ENCODE measurements at places on chromosomes 16 and 17.

DNA sequence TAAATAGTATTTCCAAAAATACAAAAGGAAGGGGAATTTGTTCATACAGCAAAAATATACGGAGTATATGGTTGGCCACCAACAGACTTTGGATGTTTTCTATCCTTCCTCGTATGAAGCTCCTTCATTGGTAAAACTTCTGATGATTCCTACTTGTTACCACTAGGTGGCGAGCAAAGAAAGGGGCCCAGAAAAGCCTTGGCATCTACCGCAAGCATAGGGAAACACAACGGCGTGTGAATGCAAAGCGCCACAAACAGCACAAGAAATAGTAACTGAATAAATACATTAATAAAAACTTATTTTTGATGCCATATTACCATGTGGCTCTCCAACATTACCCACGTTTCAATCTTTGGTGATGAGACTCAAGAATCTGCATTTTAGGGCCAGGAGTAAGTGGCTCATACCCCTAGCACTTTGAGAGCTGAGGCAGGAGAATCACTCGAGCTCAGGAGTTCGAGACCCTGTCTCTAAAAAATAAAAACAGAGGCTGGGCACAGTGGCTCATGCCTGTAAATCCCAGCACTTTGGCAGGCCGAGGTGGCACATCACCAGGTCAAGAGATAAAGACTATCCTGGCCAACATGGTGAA lies 34.5 kb downstream of the YWHAE start:
- DNase-seq, result peak; percentile 11

- DNase-seq, result no peak
Measured at GRCh38 chr17:81026266-81027036, 8.5 kb upstream of the BAIAP2 start.

GRCh38 chr17:79011451-79012147 lies 2.0 kb upstream of the CANT1 start:
- DNase-seq, result no peak

DNA sequence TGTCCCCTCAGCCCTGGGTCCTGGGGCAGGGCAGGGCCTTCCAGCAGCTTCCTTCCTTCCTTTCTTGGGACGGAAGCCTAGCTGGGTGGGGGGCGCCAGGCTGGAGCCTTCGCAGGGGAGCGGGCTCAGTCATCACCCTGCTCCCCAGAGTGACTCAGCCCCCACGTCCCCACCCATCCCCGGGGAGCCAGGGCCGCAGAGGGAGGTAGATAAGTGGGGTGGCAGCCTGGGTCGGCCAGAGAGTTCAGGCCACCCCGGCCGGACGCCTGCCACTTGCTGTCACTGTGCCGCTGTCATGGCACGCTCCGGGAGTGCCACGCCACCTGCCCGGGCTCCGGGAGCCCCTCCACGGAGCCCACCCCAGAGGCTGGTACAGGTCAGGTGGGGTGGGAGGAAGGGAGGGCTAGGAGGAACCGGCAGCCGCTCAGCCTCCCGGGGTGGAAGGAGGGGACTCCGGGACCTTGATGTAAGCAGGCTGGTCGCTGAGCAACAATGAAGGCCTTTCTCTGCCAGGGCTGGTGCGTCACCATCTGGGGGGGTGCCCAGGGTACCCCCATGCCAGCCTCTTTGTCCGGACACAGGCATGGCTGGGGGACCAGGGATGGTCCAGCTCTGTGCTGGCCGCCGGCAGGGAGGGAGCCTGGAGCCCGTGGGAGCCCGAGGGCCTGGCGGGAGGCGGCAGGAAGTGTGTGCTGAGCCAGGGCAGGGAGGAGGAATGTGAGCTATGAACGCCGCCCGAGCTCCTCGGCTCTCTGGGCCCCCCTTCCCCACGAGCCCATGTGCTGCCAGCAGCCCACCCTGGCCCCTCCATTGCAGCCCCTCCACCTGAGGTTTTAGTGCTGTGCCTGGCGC lies 6.6 kb downstream of the NHERF2 start:
- DNase-seq, result no peak

DNA sequence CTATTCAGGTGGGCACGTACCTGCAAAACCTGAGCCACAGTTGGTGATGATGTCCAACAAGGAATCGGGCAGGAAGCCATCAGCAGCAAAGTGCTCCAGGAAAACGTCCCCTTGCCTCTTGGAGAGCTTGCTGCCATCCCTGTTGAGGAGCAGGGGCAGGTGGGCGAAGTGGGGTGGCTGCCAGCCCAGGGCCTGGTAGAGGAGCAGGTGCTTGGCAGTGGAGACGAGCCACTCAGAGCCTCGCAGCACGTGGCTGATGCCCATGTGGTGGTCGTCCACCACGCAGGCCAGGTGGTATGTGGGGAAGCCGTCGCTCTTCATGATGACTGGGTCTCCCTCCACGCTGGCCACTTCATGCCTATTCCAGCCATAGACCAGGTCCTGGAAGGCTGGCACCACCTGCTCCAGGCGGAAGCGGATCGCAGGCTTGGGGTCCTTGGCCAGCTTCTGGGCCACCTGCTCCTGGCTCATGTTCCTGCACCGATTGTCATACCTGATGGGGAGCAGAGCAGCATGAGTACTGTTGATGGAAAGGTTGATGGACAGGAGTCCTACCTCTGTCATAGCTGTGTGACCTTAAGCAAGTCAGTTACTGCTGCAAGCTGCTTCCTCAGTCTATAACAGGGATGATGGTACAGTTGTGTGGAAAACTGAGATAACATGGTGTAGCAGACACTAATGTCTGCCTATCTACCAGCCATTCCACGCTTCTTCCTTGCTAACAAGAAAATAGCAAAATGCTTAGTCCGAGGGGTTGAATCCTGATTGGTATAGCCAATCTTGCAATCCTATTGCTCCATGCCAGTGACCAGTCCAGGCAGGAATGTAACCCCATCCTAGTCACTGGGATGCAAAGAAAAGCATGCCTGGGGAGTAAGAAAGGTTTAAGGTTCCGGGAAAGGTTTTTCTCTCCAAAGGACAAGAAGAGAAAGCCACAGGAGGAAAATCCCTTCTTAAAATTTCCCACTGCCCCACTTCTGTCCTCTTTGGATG lies 22.0 kb downstream of the EARS2 start:
- DNase-seq, result no peak

DNA sequence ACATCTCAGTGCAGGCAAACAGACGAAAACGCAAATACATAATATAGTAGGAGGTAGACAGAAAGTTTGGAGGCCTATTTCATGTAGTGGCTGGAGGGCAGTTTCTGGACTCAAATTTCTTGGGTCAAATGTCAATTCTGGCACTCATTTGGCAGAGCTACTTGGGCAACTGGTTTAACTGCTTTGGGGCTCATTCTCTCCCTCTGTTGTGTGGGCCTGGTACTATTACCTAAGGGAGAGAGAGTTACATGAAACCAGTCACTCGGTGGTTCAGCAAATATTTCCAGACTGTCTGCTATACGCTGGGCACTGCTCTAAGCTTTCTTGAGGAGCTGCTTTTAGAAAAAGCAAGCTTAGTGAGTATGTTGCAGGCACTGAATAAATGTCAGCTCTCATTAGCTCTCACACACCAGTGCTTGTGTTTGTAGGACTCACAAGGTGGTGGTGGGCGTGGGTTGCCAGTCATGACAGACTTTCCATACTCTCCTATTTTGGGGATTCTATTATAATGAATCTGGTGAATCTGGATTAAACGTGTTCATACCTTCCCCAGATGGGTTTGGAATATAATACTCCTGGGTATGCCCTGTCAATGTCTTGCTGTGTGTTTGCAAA lies 1.8 kb upstream of the SHISA9 start:
- DNase-seq, result no peak

GRCh38 chr16:89574681-89575246 lies 794 bp upstream of the CPNE7 start:
- DNase-seq, result peak; percentile 37

GRCh38 chr17:49252148-49252695 lies 21.6 kb upstream of the PHOSPHO1 start:
- DNase-seq, result no peak

DNA sequence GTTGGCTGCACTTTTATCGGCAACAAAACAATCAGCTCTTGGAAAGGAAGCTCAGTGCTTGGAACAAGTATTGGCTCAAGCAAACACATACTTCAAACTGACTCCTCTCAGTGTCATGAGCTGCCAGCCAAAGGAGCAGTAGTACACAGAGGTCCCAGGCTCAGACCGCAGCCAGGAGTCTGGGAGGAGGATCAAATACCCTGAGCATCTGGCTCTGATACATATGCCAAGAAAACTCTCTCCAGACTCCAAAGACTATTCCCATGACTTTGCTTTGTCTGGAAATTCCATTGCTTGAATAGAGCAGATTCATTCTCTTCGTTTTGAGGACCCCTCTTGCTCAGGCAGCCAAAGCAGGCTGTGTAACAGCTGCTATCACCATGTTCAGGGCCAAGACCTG lies 501.6 kb upstream of the PSMD7 start:
- no peak for DNase-seq

- DNase-seq, result no peak
Measured at GRCh38 chr17:50165466-50165865, 339 bp upstream of the SGCA start.

- no peak for DNase-seq
Measured at GRCh38 chr16:58510776-58511628, 4.3 kb upstream of the SETD6 start.

DNA sequence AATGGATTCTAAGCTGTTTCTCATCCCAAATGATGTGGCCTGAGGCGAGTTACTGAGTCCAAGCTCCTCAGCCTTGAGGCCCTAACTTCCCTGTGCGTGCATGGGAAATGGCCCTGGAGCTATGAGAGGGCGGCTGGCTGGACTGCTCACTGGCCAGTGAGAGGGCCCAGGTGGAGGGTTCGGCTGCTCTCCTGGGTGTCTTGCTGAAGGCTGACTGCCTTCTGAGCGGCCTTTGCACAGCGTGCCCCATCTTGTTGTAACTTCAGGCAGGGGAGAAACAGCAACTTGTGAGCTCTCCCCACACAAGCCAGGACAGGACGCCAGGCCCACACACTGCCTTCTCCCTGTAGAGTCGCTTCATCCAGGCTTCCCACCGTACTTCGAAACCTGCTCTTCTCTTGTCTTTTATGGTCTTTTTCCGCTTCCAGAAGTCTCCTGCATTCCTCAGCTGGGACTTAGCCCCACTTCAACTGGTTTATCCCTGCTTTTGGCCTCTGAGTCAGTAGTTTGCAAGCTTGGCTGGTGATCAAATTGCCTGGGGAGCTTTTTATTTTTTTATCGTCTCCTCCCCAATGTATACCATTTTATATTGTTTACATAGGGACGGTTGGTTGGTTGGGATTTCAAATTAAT lies 13.3 kb downstream of the CDH3 start:
- no peak for DNase-seq

GRCh38 chr17:76909971-76910760 lies 42.0 kb downstream of the MGAT5B start:
- no peak for DNase-seq

DNA sequence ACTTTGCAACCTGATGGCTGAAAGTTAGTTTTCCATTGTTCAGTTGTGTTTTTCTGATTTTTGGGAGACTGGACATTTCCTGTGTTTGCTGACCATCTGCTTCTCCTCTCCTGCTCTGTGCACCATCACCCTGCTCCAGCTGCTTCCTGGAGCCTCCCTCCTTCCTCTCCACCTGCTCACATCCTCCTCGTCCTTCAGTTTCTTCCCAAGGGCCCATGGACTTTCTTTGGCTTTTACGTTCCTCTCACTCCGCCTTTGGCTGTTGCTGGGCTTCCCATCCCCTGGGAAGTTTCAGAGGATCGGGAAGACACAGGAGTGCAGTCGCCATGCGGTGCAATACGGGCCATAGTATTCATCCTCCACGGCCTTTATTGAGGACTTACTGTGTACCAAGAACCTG lies 61.6 kb downstream of the TNFRSF13B start:
- DNase-seq, result no peak

- DNase-seq, result no peak
Measured at GRCh38 chr17:3719265-3719664, 4.4 kb upstream of the HASPIN start.

DNA sequence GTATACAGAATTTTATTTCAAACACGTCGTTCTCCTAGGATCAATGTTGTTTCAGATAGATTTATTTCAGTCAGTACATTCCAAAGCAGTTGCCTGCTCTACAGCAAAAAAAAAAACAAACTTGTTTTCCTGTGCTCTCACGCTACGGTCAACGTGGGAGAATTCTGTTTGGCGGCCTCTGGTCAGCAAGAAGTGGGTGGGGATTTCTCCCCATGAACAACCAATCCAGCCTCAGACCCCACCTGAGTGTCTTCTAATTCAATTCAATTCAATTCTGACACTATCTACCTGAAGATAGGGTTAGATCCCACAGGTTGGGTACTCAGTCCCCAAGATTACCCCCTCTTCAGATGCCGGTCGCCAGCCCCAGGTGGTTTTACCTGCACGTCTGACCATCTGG lies 22.1 kb downstream of the C17orf58 start:
- no peak for DNase-seq

GRCh38 chr16:58099956-58100300 lies 29.3 kb downstream of the CFAP20 start:
- no peak for DNase-seq

- no peak for DNase-seq
Measured at GRCh38 chr17:82338858-82339633, 5.5 kb upstream of the SECTM1 start.

DNA sequence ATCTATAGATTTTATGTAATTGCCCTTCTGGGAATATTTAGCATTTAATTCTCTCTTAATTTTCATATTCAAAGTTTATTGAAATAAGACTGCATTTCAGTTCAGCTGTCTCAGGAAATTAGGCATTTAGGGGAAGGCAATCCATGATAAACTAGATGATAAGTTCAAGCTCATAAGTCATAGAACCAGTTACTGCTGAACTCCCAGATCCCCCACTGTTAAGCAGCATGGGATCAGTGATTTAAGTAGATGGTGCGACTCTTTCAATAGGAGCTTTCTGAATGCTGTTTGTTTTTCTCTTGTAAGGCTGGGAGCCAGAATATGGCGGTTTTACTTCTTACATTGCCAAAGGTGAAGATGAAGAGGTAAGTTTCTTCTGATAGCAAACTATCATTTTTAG lies 23.8 kb downstream of the OGFOD1 start:
- no peak for DNase-seq

DNA sequence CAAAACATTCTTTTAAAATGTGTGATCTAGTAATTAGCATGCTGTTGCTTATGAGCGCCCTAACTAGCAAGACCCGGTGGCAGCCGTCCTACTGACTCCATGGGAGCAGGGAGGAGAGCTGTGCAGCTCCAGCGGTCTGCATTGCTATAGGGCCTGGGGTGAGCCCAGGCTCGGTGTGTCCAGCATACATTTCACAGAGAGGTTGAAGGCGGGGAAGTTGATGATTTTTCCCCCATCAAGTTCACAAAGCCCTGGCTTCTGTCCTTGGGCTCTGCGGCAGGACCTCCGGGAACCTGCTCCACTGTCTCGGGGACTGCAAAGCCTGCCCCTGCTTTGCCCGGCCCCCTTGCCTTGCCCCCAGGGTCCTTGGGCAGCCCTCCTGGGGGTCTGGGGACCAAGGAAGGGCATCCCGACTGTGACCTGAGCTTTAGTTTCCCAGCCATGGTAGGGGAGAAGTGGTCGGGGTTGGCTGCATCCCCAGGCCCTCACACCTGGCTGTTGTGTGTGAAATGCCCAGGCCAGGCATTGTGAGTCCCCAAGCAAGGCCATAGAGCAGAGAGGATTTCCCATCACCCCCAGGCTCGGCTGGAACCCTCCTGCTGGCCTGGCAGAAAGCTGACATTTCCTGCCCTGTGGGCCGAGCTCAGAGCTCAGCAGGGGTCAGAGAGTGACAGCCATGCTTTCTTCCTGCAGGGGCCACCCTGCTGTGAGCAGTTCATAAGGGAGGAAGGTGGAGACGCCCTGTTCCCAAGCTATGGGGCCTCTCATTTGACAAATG lies 24.8 kb downstream of the KCNJ12 start:
- DNase-seq, result no peak

GRCh38 chr16:23015580-23015979 lies 133.7 kb downstream of the USP31 start:
- DNase-seq, result no peak

- peak; percentile 31 for DNase-seq
Measured at GRCh38 chr16:4309833-4310266, 6.0 kb upstream of the GLIS2 start.
